Left renal pelvis (tissue), 4 donors: ENCODE measurements at places on chromosomes 5 and 9. TPM values are rescaled to one million over a fixed set of nuclear protein-coding genes. Genes with fewer than 3 reads are reported as not detected.

The ACOT12 gene
- polyA plus RNA-seq = 0.68 TPM

The KCNIP1 gene
- 9.7 TPM for polyA plus RNA-seq

The CEL gene
- 2.0 TPM for polyA plus RNA-seq

The PKN3 gene
- 5.9 TPM for polyA plus RNA-seq

The SAPCD2 gene
- polyA plus RNA-seq = 4.5 TPM

The SAXO1 gene
- polyA plus RNA-seq = 0.12 TPM

The PDCD1LG2 gene
- 0.37 TPM for polyA plus RNA-seq

DNA sequence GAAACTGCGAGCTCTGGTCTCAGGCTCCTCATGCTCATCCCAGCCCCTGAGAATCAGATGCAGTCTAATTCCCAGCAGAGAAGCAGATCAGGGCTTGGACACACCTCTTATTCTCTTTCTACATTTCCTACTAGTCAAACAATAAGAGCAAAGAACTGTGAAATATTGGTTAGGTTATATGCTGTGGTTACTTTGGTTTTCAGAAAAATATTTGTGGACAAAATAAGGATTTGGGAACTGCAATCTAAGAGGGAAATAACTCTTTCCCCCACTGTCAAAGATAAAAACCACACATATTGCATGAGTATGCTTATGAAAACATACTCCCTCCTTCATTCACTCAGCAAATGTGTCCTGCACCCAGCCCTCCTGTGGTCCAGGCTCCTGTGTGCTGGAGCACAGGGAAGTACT lies 164.5 kb upstream of the S1PR3 start:
- DNase-seq = no peak

DNA sequence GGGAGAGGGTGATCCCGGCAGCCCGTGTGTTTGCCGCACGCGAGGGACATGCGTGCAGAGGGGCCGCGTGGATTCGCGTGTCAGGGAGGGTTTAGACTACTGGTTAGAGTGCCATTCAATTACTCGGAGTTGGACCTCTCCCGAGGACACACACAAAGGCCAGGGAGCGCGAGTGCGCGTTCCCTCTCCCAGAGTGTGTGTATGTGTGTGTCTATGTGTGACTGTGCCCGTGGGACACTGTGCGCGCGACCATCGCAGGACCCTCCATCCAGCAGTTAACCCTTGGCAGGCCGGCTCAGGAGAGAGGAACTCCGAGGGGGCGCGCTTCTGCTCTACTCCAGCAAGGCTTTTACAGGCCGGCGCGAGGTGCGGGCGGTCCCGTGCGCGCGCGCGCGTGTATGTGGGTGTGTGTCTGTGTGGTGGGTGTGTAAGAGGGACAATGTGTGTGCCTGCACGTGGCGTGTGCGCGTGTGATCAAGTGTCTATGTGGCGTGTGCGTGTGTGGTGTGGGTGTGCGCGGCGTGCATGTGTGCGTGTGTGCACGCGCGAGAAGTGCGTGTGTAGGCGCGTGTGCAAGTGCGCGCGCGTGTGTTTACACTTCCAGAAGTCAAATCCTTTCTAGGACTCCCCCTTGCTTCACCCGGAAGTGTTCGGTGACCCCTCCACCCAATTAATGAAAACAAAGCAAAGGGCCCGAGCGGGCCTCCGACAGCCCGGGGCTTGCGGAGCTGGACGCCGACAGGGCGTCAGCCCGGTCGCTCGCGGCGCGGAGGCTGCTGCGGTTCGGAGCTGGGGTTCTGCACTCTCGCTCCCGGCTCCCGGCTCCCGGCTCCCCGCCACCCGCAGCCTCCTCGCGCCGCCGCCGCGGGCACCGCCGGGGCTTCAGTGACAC lies 75.3 kb upstream of the TBCA start:
- no peak for DNase-seq

DNA sequence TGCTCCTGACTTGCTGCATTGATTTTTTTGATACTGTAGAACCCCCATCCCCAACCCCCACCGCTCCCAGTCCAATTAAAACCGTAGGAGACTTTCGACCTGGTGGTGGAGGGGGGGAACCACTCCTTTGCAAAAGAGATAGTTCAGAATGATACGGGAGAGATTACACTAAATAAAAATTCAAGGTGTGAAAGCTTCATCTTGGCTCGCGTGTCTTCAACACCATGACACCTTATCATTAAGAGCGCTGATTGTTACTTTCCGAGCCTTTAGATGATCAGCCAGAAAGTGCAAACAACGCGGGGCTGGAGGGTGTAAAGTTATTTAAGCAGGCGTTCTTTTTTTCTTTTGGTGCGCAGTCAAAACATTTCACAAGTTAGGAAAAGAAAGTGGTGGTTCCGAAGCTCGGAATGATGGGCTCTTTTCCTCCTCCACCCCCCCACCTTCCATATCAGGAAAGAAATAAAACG lies 1.3 kb upstream of the ZNF462 start:
- DNase-seq = no peak

- DNase-seq = no peak
These were observed 88.2 kb upstream of the NR3C1 start for GRCh38 chr5:143491646-143492045.

DNA sequence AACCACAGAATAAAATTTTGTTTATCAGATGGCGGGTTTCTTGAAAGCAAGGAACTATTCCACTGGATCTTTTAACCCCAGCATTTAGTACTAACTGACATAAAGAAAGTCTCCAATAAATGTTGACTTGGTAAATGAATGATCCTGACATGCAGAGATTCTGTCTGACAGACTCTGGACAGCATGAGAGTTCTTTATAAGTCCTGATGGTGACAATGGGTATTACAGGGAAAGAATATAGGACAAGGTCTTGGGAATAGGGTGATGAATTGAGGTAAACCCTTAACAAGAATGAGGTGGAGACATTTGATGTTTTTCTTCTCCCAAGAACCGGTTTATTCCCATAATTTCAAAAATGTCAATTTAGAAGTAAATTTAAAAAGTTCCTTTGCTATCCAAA lies 453.9 kb downstream of the TUSC1 start:
- DNase-seq = no peak

DNA sequence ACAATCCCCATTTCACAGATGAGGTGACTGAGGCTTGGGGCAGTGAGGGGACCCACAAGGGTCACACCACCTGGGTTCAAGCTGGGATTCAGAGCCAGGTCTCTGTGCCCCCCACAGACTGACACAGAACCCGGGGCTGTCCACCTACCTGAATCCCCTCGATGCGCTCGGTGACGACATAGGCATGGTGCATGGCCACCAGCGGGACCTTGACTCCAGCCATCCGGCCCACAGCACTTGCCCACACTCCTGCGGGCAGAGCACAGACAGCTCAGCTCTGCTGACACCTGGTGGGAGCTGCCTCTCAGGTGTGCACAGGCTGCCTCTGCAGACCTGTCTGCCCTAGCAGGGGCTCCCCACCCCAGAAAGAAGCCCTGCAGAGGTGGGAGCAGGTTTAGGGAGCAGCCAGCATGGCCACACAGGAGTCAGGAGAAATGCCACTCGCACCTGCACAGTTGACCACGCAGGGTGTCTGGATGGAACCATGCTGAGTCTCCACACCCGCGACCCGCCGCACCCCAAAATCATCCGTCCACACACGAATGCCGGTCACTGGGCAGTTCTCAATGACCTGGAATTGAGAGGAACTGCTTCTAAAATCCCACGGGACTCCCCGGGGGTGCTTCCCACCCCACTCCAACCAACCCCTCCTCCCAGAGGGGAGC lies 8.4 kb downstream of the SARDH start:
- DNase-seq = no peak

- DNase-seq = no peak
These were observed 13.9 kb downstream of the MAP1B start for GRCh38 chr5:72121052-72121779.

- no peak for DNase-seq
These were observed 94.4 kb downstream of the IZUMO3 start for GRCh38 chr9:24451346-24451745.

GRCh38 chr9:91307279-91307678 lies 54.4 kb downstream of the AUH start:
- DNase-seq = no peak

- no peak for DNase-seq
These were observed 135.8 kb downstream of the ROR2 start for GRCh38 chr9:91814201-91814600.

DNA sequence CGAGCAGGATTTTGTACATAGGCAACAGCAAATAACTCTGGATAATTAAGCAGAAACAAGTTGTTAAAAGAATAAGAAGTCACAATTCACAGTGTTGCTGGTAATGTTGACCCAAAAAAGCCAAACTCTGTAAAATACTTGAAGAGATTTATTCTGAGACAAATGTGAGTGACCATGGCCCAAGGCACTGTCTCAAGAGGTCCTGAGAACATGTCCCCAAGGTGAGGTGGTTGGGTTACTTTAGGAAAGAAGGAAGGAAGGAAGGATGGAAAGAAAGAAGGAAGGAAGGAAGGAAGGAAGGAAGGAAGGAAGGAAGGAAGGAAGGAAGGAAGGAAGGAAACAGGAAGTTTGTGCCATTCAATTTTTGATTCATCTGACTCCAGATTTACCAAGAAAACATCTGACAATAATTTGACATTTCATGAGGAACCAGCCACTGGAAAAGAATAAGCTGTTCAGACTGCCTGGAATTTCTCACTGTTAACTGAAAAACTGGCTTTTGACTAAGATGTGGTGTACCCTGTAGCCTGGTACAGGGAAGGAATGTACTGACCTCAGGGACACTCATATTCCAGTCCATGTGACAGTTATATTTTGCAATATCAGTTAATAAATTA lies 295.9 kb upstream of the TNC start:
- DNase-seq = no peak

DNA sequence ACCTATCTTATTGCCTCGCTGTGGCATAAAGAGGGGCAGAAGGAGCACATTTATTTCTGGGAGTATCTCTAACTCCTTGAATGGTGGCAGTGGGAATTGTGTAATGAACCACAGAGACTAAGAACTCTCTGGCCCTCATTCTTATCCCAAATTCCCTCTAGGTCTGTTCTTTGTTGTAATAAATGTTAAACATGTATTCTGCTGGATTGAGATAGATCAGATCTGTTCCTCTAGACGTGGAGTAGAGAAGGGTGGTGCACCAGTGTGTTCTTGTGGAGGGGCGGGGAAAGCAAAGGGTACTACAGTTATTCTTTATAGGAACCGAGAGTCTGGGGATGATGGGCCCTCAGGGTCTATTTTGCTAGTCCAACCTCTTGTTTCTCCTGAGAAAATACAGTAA lies 90.4 kb downstream of the UBE2R2 start:
- DNase-seq = no peak

DNA sequence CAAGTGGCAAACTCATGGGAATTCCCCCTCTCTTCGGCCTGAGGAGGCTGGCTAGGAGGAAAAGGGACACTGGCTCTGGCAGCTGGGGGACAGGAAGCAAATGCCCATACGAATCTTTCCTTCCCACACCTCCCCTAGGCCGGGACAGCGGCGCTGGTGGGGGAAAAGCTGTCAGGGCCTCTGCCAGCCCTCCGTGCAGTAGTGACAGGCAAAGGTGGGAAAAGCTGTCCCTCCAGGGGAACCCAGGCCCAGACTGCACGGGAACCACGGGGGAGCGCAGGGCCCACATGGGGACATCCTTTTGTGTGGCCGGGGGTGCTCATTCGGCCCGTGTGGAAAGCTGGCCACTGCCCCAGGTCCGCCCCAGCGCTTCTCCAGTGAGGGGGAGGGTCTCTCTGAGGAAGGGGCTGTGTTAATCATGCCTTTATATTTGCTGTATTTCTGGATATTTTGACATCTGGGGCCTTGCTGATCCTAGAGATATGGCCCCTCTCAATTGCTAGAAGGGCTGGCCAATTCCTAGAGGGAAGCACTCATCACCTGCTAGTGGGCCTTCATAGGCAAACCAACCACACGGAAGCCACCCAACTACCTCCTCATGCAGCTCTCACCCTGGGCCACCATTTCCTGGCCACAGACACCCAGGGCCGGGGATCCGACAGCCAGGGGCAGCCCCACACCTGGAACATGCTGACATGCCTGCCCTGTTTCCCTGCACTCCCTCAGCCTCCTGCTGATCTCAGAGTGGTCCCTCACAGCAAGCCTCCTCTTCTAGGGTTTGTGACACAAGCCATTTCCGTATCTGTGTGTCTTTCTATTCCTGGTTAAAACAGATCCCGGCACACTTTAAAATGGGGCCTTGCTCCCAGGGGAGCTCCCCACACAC lies 138.8 kb downstream of the ROR2 start:
- DNase-seq = no peak
